PC-3 (cell line): ENCODE measurements at places on chromosomes 3 and 15.

- DNase-seq: no peak
Observed at GRCh38 chr3:146970236-146970635, 365.1 kb upstream of the PLSCR5 start.

DNA sequence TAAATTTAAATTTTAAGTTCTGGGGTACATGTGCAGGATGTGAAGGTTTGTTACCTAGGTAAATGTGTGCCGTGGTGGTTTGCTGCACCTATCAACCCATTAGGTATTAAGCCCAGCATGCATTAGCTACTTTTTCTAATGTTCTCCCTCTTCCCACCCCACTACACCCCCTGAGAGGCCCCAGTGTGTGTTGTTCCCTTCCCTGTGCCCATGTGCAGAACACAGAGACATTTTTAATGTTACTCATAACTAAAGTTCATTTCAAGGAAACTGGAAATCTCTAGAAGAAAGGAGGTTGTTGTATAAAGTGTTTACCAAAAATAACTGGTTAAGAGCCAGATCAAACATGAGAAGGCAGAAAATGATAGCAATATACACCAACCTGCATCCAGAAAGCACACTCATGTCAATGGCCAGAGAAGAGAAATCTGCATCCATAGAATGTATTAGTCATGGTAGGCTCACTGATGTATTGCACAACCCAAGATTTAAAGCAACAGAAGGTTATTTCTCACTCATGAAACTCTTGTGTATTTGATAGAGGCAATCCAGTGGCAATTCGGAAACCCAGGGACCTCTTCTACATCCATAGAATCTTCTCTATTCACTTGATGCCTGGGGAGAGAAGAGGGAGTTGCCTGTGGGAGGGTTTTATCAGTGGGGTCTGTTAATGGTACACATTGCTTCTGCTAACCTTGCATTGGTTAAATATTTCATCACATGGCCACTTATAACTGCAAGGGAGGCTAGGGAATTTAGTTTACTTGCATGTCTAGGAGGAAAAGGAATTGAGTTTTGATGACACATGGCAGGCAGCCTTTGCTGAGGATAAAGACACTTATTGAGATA is 321.9 kb upstream of the RASGRP1 start:
- peak; percentile 85 for DNase-seq

DNA sequence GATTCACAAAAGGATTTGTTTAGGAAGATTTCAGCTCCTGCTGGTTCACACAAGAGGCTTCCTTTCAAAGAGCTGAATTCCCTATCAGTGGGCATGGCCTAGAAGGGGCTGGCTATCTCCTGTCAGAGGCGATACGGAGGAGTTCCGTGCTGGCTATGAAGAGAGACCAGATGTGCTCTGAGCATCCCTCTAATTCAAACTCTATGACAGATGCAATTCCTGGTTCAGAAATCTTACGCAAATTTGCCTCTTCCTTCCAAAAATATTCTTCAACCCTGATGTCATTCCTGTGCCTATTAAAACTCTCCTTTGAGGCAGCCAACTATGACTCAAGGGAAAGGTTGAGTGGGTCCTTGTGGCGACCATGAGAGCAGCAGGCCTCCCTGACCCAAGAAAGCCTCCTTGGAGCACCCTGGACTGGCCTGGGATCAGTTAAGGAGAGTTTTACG is 139.3 kb upstream of the HES1 start:
- DNase-seq: no peak

- no peak for DNase-seq
Observed at GRCh38 chr3:14092464-14092863, 32.2 kb downstream of the CHCHD4 start.

GRCh38 chr3:128489927-128490649 is 2.9 kb downstream of the GATA2 start:
- peak; percentile 65 for DNase-seq

DNA sequence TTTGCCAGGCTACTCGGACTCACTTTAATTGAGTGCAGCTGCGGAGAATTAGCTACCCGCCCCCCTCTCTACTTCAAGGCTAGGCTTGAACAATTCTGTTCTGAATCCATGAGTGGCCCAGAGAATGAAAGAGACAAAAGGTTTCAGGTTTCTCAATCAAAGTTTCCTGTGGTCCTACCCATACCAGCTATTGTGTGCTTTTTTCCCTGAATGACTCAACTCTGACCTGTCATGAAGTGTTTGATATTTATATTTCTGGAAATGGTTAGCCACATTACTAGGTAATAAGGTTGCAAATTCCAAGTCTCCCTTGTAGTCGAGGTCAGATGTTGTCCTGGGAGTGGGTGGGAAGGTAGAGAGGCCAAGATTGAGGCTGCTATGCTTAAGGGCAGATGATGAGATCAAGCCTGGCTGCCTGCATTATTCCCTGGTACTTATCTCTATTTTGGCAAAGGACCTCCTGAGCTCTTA is 392.7 kb upstream of the TBL1XR1 start:
- DNase-seq: peak; percentile 96

GRCh38 chr3:33914731-33915379 is 116.4 kb downstream of the PDCD6IP start:
- no peak for DNase-seq

DNA sequence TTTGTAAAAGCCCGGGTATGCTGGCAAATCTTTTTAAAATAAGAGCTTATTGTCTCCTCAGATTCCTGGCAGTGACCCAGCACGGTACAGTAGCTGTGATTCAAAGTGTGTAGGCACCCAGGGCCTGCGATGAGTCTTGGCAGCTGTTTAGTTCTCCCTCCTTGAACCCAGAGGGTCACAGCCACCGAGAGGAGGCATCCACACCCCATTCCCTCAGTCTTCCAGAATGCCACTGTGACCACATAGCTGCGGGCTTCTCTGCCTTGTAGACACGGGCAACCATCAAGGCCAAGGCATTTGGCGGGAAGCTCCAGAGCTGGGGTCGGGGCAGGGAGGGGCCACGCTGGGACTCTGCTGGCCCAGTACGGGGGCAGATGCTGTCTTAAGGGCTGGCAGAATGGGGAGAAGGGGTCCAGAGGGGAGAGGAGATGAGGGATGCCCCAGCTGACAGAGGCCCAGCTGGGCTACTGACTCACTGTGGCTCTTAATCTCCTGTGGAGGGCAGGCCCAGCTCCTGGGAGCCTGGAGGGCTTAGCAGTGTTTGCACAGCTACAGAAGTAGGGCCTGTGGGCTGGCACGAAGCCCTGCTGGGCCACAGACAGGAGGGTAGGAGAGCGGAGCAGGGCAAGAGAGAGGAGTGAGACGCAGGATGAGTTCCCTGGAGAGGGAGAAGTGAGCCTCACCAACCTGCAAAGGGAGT is 68.8 kb upstream of the DLG1 start:
- peak; percentile 99 for DNase-seq
